ENCODE measurements at places on chromosomes 1 and 21.

GRCh38 chr1:16970132-16970910 lies 10.1 kb downstream of the MFAP2 start:
- no peak for DNase-seq

GRCh38 chr1:211551638-211552460 lies 27.1 kb downstream of the SLC30A1 start:
- peak; percentile 35 for DNase-seq

DNA sequence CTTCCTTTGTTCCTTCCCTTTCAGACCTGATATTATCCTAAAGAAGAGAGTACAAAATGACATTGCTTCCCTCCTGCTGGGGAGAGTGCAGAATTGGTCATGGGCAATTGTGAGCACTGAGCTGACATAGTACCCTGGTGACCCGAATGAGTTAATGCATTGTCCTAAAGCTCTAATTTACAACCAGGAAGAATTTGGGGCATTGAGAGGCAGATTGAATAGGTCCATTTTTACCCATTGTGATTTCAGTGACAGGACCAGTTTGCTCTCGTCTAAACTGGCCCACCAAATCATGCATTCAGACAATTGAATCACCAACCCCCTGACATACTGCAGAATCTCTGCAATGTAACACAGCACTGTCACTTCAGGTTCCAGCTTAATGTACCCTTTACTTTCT lies 497.4 kb downstream of the DPYD start:
- no peak for DNase-seq

- peak; percentile 91 for DNase-seq
Observed at GRCh38 chr1:201602413-201603265, 63.7 kb downstream of the NAV1 start.

GRCh38 chr21:16770266-16770665 lies 742.6 kb upstream of the CXADR start:
- no peak for DNase-seq

All from skeletal muscle cell (primary cell).